ENCODE measurements at places on chromosomes 1 and 21.

DNA sequence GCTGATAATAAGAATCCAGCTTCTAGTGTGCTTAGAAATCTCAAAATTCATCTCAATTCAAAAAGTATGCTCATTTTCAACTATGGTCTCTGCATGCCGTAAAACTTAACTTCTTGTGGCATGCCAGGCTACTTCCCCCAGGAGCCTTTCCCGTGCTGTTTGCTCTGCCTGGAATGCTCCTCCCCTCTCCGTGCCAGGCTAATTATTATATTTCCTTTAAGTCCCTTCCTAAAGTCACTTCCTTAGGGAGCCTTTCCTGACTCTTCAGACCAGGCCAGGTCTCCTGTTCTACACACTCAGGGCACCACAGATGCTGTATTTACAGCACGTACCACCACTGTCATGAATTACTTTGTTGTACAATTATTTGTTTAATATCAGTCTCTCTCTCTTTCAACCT, 67.1 kb upstream of the PPP2R5A start:
- no peak for DNase-seq

DNA sequence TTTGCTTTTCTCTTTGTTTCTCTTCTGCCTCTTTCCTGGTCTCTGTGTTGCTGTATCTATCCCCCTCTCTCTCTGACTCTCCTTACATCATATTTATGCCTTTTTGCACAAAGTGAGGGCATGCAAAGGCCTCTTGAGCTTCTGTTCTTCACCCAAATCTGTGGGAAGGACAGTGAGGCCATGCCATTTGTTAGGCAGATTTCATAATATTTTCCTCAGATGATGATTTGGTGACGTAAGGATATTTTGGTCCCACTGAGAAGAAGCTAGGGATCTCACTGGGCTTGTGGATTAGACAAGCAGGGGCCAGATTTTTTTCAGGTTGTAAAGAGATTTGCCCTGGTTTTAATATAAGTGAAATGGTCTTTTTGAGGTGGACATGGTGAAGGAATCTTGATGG, 249.4 kb upstream of the USP24 start:
- DNase-seq: no peak

DNA sequence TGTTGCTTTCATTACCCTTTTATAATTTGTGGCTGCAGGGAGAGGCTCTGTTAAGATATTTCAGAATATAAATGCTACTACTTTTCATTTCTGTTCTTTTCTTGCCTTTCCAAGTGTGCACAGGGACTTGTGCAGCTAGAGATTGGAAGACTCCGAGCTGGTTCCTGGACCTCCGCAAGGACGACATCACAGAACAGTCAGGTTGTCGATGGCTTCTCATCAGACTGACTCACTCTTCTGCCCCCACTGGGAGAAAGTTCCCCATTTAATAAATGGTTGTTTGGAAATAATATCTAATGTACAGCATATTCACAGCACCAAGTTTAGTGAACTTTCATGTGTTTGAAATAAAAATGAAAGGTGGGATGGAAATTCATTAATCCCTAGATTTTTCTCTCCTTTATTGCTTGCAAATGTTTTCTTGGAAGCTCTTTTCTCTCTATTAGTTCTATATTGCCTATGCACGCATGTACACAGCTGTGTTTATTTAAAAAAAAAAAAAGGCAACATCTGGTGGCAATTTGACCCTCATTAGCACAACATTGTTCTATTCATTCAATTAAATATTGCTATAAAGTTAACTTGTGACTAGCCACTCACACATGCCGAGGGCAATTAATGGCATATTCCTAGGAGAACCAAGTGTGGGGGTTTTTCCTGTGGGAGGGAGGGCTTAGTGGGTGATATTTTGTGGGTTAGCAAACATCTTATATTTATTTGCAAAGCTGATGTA, 77.5 kb upstream of the L1TD1 start:
- DNase-seq: no peak

DNA sequence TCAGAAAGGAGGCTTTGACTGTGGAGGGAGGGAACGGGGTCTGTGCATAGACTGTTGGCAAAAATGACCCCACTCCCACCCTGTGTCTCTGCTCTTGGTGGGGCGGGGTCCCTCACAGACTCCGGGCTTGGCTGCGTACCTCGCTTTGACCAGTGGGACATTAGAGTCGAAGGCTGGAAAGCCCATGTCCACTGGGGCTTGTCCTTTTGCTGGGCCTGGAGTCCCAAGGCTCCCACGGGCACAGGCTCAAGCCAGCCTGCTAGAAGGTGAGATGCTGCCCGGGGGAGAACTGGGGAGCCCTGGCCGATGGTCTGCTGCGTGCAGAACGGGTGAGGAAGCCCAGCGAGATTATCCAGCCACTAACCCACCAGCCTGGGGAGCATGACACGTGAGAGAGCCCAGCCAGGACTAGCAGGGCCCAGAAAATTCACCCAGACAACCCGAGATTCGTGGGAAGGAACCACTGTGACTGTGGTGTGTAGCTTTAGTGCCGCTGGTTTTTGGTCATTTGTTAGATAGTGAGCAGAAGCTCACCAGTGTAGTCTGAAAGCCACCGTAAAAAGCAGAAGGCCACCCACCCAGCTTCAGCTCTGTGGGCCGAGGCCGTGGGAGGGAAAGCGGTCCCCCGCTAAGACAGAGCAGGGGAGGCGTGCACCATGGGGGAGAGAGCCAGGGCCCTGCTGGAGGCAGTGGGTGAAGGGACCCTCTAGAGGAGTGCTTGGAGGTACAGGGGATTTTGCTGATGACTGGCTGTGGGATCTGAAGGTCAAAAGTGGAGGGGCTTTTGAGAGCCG, 78.3 kb upstream of the C1orf174 start:
- no peak for DNase-seq
